H9 (cell line): ENCODE measurements at places on chromosomes 1 and 21.

DNA sequence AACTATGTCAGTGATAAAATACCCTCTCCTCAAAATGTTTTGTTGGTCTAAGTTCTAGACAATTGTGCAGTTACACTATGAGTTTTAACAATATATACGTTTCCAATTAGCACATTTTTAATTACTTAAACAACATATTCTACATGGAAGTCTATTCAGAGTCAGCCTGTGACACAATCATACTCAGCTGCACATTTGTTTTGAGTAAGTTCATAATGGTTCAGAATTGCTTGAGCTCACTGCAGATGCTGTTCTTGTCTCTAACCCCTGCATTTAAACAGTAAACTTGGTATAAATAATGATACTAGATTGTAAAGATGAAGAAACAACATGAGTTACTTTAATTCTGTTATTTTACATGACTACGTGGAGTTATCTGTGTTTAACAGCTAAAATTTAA lies 30.6 kb downstream of the CDKN2C start:
- H3K36me3 ChIP-seq = no peaks in the 10 kb centered on the region
- no peak overlapping the region for H3K4me3 ChIP-seq
- DNase-seq = no peak
- no peaks in the 10 kb centered on the region for H3K27me3 ChIP-seq
- H3K4me1 ChIP-seq = no peaks in the 10 kb centered on the region

- DNase-seq = no peak
- H3K27me3 ChIP-seq = no peaks in the 10 kb centered on the region
- no peak overlapping the region for H3K4me3 ChIP-seq
Observed at GRCh38 chr21:41032541-41032940, 135.4 kb upstream of the BACE2 start.

GRCh38 chr1:99849413-99849743 lies 783 bp upstream of the AGL start:
- H3K4me1 ChIP-seq = peaks cover 3% of the 10 kb centered on the region
- no peak overlapping the region for H3K27ac ChIP-seq
- no peak for DNase-seq
- H3K27me3 ChIP-seq = no peaks in the 10 kb centered on the region
- peaks cover 17% of the 10 kb centered on the region for H3K36me3 ChIP-seq

DNA sequence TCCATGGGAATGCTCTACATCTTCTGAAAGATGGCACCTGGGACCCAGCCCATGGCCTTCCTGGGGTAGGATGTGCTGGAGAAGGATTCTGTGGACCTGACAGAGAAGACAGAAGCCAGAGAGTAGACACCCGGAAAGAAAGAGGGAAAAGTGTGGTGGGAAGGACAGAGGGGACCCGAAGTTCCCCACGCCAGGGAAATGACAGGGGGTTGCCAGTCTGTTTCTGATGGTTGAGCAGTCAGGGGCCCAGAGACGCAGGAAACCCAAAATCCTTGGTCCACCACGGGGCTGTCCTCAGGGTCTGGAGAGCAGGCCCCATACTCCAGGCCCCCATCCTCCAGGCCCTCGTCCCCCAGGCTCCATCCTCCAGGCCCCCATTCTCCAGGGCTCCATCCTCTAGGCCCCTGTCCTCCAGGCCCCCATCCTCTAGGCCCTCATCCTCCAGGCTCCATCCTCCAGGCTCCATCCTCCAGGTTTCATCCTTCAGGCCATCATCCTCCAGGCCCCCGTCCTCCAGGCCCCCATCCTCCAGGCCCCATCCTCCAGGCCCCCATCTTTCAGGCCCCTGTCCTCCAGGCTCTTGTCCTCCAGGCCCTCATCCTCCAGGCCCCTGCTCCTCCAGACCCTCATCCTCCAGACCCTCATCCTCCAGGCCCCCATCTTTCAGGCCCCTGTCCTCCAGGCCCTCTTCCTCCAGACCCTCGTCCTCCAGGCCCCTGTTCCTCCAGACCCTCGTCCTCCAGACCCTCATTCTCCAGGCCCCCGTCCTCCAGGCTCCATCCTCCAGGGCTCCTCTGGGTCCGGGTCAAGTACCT lies 1.0 kb upstream of the TFF2 start:
- no peak overlapping the region for H3K27ac ChIP-seq
- H3K4me3 ChIP-seq = no peak overlapping the region
- DNase-seq = peak; percentile 4
- H3K4me1 ChIP-seq = no peaks in the 10 kb centered on the region

- H3K36me3 ChIP-seq = no peaks in the 10 kb centered on the region
- no peak overlapping the region for H3K4me3 ChIP-seq
- no peak overlapping the region for H3K27ac ChIP-seq
- DNase-seq = no peak
Observed at GRCh38 chr1:92567211-92567868, 80.6 kb upstream of the GFI1 start.

DNA sequence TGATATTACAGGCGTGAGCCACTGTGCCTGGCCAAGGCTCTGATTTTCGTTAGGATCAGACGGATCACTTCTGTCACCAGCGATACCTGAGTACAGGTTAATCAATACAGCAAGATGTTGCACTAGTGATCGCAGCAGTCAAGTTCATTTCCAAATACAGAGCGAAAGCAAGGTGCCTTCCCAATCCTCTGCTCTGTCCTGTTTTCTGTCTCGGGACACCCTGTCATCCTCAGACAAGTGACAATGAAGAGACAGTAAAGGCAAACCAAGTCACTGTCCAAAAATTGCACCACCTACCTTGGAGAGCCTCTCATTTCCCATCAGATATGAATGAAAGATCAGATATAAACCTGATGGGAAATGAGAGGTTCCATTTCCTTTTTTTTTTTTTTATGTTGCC lies 5.6 kb upstream of the CLDN14 start:
- H3K27ac ChIP-seq = no peak overlapping the region
- no peak overlapping the region for H3K4me3 ChIP-seq
- no peaks in the 10 kb centered on the region for H3K4me1 ChIP-seq
- no peak for DNase-seq
- H3K27me3 ChIP-seq = no peaks in the 10 kb centered on the region

DNA sequence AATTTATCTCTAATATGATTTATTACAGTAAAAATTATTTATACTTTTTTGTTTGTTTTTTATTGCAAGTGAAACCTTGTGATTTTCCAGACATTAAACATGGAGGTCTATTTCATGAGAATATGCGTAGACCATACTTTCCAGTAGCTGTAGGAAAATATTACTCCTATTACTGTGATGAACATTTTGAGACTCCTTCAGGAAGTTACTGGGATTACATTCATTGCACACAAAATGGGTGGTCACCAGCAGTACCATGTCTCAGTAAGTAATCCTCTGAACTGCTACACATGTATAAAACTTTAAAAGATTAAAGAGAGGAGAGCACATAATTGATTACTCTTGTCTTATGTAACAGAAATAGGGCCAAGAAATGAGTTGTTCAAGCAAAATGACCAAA lies 4.5 kb downstream of the CFHR3 start:
- H3K27ac ChIP-seq = no peak overlapping the region
- H3K36me3 ChIP-seq = no peaks in the 10 kb centered on the region
- H3K27me3 ChIP-seq = no peaks in the 10 kb centered on the region
- no peak for DNase-seq
- H3K4me3 ChIP-seq = no peak overlapping the region

- H3K36me3 ChIP-seq = no peaks in the 10 kb centered on the region
- no peak for DNase-seq
- no peak overlapping the region for H3K4me3 ChIP-seq
- H3K27me3 ChIP-seq = no peaks in the 10 kb centered on the region
Observed at GRCh38 chr1:220339581-220339980, 67.3 kb upstream of the RAB3GAP2 start.

DNA sequence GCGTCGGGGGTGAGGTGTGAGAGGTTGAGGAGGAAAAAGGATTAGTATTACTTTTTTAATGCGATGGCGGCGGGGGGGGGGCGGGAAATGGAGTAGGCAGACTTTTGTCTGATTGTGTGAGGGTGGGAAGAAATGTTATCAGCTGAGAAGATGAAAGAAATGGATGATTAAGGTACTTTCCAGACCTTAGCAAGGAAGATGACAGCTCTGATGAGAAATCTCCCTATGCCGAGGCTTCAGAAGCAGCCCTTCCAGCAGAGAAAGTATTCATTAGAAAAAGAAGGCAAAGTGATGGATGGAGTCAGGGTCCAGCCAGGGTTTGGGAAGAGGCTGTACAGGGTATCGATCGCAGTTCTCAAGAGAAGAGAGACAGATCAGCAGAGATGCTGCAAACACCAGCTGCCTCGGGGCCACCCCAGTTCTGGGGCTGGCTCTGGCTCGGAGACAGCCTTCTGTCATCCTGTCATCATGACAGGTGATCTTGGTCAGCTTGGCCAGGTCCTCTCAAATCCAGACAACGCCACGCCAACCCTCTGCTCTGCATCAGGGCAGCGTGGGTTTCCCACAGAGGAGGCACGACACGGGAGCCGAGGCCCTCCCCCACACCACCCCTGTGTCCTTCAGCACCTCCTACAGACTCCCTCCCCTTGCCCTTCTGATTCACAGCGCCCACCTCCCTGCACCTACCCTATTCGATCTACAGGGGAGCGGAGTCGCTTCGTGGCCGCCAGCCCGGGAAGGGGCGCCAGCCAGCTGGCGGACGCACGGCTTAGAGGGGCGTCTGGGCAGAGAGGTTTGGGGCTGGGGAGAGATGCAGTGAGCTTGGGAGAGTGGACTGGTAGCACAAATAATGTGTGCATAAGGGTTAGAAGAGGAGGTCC lies 674 bp upstream of the ATXN7L2 start:
- H3K27me3 ChIP-seq = no peaks in the 10 kb centered on the region
- DNase-seq = no peak
- H3K36me3 ChIP-seq = peaks cover 8% of the 10 kb centered on the region; the same call in 2 of the 3 replicates
- H3K27ac ChIP-seq = no peak overlapping the region
- H3K4me1 ChIP-seq = peaks cover 2% of the 10 kb centered on the region; the same call in 1 of the 2 replicates

DNA sequence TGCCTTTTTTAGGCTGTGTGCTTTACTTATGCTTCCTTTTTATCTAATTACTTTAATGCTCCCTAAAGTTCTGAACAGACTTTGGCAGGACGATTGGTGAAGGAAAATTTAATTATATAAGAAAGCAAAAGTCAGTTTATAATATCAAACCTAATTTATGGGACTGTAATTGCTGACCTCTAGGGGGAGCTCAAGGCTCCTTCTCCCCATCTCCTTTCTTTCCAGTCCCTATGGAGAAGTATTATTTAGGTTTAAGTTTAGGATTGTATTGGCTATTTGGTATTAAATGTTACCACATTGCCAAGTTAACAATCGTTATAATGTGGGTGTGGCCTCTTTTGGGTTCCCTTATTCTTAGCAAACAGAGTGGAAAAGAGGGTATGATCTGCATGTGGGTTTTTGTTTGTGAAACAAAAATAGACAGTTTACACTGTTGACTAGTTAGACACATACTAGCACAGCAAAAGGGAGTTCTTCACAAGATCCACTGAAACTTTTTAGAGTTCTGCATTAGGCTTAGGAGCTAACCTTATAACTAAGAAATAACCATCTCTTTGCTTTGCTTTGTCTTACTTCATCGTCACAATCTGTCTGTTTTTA lies 48.2 kb upstream of the TNFSF4 start:
- H3K36me3 ChIP-seq = no peaks in the 10 kb centered on the region
- H3K27me3 ChIP-seq = no peaks in the 10 kb centered on the region
- no peak overlapping the region for H3K4me3 ChIP-seq

DNA sequence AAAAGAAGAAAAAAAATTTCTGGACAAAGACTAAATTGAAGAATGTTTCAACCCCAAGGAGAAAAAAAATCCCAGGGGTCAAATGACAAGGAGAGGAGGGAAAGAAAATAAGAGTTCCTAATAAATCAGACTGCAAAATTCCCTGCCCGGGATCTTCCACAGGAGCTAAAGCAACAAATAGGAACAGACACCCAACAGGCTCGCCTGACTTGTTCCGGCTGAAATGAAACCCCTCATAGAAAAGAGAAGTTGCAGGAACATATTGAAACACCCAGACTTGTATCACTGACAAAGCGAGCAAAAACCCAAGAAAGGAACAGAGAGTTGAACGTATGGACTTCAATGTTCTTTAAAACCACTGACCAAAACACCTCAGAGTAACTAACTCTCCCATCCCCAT lies 123.0 kb downstream of the TIAM1 start:
- H3K27me3 ChIP-seq = no peaks in the 10 kb centered on the region
- DNase-seq = no peak
- peaks cover 14% of the 10 kb centered on the region for H3K36me3 ChIP-seq
- H3K4me3 ChIP-seq = no peak overlapping the region
- H3K27ac ChIP-seq = no peak overlapping the region

GRCh38 chr1:94130851-94131595 lies 10.1 kb upstream of the ABCA4 start:
- peaks cover 10% of the 10 kb centered on the region for H3K36me3 ChIP-seq
- H3K4me1 ChIP-seq = no peaks in the 10 kb centered on the region
- H3K4me3 ChIP-seq = no peak overlapping the region
- DNase-seq = no peak
- no peak overlapping the region for H3K27ac ChIP-seq
- no peaks in the 10 kb centered on the region for H3K27me3 ChIP-seq

DNA sequence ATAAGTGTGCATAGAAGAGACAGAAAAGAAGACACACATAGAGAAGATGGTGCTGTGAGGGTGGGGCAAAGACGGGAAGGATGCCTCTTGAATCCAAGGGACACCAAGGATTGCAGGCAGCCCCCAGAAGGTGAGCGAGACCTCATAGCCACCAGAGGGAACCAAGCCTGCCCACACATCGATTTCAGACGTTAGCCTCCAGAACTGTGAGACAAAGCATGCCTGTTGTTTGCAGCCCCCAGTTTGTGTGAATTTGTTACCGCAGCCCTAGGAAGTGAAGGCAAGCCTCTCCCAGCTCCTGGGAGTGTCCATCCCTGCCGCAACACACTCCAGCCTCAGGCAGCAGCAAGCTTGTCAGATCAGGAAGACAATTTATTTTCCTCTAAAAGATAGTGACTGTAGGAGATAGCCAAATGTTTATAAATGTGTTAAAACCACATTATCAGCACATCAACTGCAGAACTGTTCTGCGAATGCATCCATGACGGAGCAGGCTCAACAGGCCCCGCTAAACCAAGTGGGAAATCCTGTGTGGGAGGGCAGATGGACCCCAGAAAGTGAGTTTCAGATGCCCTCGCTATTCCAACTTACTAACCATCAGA lies 543.3 kb downstream of the MATN1 start:
- no peaks in the 10 kb centered on the region for H3K36me3 ChIP-seq
- no peak overlapping the region for H3K27ac ChIP-seq
- H3K4me3 ChIP-seq = no peak overlapping the region
- no peaks in the 10 kb centered on the region for H3K4me1 ChIP-seq
- no peaks in the 10 kb centered on the region for H3K27me3 ChIP-seq
- no peak for DNase-seq

GRCh38 chr1:4825800-4826450 lies 171.5 kb downstream of the AJAP1 start:
- H3K4me1 ChIP-seq = no peaks in the 10 kb centered on the region
- H3K27ac ChIP-seq = no peak overlapping the region
- H3K36me3 ChIP-seq = peaks cover 8% of the 10 kb centered on the region
- no peaks in the 10 kb centered on the region for H3K27me3 ChIP-seq
- DNase-seq = peak; percentile 53
- H3K4me3 ChIP-seq = no peak overlapping the region

GRCh38 chr1:52706136-52706670 lies 8.1 kb upstream of the COA7 start:
- no peak overlapping the region for H3K4me3 ChIP-seq
- H3K4me1 ChIP-seq = no peaks in the 10 kb centered on the region
- DNase-seq = no peak
- no peak overlapping the region for H3K27ac ChIP-seq
